Stimulated activated naive CD8-positive, alpha-beta T cell treated with anti-CD3 and anti-CD28 coated beads, Interleukin-15, Interleukin-2, amounts not matched to agents 100 U/mL and 50 U/mL, for 24 hours (primary cell): ENCODE measurements at places on chromosomes 6 and 20.

DNA sequence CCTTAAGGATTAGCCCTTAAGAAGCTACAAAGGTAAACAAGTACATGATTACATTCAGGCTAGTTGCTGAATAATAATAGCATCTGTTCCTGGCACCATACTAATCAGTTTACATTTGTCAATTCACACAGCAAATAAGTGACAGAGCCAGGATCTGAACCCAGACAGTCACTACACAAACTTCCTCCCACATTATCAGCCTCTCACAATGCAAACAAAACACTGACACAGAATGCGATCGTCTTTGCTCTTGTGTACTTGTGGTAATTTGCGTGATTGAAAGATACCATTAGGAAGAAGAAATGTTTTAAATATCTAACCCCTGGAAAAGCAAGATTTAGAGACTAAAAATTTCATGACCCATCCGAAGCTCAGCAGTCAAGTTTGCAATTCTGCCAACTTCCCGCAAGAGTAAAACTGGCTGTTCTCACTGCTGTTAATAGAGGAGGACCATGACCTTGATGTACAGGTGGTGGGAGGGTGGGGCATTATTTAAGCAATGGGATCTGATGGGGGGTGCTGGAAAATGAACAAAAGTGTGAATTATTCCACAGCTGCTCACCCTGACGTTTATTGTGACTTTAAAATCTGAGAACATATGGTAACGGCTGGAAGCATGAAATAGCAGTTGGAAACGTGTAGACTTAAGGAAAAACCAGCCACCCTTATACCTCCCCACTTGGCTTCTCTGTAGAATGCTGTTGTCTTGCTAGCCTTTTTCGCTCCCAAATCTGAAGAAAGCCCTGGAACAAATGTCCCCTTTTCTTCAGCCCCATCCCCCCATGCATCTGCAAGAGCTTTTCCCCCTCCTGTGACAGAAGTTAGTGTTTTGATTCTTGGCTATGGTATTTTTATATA lies 95.3 kb upstream of the ARMC2 start:
- no peak for DNase-seq

- DNase-seq, result no peak
Observed at GRCh38 chr6:111837007-111837406, 36.2 kb downstream of the FYN start.

DNA sequence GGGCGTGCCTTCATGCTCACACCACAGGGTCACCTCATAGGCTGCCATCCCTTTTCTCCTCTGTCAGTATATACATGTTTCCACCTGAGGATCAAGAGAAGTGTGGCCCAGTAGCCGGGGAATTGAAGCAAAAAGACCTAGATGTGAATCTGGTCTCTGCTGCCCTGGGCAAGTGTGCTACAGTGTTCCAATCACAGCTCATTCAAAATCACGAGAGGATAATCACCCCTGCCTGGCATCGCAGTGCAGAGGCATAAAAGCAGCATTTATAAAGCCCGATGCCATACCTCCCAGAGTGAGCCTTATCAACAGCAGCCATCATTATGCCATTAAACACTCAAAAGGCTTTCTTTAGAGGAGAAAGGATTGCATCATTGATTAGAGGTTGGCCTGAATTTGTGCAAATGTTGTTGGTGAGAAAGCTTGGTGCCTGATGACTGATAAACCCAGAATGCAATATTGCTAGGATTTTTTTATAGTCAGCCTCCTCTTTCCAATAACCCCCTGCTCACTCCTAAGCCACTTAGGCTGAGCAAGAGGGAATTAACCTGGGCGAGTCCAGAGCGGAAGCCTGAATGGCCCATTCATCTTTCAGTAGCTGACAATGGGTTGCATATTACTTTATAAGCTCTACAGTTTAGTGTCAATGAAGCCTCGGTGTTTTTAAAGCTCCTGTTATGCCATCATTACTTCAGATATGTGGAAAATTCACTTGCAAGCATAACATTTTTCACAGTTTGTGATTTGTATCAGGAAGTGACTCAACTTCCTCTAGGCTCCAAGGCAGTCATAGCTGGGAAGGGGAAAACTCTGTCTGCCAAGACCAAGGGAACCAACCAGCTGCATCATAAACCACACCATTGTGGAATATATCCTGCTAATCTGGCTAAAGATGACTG lies 92.5 kb upstream of the NXT1 start:
- no peak for DNase-seq

- no peak for DNase-seq
Observed at GRCh38 chr6:12343440-12344162, 53.4 kb downstream of the EDN1 start.

DNA sequence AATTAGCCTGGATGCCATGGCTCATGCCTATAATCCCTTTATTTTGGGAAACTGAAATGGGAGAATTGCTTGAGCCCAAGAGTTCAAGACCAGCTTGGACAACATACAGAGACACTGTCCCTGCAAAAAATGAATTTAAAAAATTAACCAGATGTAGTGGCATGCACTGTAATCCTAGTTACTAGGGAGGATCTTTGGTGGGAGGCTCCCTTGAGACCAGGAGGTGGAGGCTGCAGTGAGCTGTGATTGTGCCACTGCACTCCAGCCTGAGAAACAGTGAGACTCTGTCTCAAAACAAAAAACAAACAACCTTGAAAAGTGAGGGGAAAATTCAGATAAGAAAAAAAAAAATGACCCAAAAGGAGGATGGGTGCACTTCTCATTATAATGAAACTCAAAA lies 23.4 kb downstream of the CAP2 start:
- DNase-seq, result no peak

DNA sequence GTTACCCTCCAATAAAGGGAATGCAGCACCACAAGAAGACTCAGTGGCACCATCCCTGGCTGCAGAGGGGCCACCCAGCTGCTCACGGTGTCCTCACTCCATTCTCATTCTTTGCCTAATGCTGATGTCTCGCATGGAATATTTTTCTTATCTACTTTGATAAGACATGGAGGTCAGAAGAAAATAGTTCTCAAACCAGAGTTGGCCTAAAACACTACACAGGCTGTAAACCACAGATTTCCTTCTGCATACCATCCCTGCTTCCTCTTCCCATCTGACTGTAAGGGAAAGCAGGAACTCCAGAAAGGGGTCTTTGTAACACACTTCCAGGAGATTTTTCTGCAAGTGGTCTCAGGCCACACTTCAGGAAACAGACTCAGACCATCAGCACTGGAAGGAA lies 43.1 kb upstream of the CD93 start:
- DNase-seq, result no peak

GRCh38 chr6:44074439-44074812 lies 52.8 kb downstream of the MRPL14 start:
- peak; percentile 81 for DNase-seq

DNA sequence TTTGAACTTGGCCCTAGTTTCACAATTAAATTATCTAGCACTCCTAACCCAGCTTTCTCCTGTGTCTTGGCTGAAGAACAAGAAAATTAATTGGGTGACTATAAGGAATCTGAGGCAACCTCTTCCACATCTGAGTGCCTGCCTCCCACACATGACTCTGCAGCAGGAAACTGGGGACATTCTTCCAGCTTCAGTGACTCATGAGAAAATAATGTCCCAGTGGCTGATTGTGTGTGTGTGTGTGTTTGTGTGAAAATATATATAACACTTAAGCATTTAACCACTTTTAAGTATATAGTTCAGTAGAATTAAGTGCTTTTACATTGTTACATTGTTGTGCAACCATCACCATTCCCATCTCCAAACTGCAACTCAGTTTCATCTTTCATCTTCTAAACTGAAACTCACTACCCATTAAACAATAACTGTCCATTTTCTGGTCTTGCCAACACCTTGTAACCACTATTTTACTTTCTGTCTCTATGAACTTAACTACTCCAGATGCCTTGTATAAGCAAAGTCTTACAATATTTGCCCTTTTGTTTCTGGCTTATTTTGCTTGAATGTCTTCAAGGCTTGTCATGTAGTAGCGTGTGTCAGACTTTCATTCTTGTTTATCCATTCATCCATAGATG lies 8.7 kb downstream of the TRIM38 start:
- no peak for DNase-seq

DNA sequence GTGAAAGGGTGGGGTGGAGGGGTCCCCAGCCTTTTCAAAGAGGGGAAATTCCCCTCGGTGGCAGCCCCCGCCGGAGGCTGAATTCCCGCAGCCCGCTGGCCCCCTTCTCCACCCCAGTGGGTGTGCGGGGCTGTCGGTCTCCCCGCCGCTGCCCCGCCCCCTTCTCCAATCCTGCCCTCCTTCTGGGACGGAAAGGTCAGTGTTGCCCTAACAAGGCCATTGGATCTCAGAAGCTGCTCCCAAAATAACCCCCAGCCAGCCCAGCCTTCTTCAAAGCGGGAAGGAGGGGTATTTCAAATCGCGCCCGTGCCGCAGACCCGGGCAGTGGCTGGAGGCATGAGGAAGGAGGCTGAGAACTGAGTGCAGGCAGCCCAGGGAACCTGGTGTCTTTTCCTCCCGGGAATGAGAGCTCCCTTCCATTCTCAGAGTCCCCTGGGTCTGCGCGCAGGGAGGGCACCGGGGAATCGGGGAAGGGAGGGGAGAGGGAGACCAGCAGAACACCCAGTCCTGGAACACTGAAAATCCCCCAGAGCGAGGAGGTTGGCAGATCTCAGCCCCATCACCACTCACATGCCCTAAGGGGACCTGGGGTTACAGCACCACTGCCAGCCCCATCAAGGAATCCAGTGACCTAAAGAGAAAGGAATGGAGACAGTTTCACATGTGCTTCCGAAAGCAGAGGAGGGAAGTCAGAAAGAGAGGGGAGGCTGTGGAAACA lies at the start of gene JPH2:
TSS of gene JPH2 (minus strand) at position 135 of the 718 bp plus-strand sequence. CDS start 483 bp downstream, outside the sequence.
- no peak for DNase-seq

DNA sequence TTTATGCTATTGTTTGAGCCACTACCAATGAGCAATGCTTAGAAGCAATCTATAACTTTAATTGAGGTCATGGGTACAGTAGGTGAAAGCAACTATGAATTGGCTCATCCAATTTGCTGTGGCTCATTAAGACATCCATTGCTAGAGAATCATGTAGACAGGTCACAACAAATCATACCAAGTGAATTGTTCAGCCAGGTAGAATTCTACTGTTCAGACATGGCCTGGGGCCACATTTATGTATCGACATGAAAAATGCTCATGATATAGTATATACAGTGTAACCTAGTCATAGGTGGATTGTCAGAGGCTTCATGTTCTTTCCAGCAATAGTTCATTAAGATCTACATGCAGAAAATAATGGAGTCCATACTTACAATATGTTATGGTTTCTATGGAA lies 633.7 kb upstream of the EYS start:
- DNase-seq, result no peak

DNA sequence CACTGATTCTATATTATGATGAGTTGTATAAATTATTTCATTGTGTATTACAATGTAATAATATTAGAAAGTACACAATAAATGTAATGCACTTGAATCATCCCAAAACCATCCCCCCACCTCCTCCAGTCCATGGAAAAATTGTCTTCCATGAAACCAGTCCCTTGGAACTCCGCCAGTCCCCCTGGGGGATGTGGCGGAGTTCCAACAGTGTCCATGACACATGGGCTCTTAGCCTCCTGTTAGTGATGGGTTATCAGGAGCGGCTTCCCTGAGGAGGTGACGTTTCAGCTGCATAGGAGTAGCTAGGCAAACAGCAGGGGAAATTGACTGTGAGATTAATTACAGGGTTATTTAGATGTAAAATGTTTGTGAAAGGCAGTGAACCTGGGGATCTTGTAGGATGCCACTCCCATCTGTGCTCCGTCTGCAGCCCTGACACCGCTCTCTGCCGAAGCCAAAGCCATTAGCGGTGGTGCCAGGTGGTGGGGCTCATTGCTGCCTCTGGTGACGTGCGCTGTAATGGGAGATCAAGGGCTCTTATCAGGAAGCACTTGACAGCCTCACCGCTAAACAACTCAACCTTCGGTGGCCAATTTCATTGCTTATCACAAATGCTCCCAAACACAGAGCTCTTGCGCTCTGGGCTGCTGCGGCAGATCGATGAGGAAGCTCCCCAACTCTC lies 81.6 kb upstream of the MC3R start:
- DNase-seq, result no peak

- DNase-seq, result no peak
Observed at GRCh38 chr6:17395112-17395511, 1.7 kb downstream of the CAP2 start.

DNA sequence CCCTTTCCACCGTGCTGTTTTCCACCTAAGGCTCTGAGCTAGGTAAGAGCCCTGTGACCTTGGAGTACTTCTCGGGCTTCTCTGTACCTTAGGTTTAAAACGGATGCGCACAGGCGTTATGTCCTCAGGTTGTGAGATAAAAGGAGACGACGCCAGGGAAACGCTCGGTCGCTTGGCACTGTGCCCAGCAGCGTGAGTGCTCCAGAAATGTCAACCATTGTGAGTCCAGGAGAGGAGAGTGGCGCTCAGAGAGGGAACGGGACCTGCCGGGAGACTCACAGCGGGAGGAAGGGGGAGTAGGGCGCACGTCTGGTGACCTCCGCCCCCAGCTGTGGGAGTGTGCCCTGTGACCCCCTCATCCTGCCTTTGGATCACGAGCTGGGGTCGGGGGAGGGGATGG lies 33.8 kb upstream of the SCRT2 start:
- no peak for DNase-seq

GRCh38 chr6:32969685-32970412 lies 1.5 kb downstream of the BRD2 start:
- DNase-seq, result peak; percentile 86

DNA sequence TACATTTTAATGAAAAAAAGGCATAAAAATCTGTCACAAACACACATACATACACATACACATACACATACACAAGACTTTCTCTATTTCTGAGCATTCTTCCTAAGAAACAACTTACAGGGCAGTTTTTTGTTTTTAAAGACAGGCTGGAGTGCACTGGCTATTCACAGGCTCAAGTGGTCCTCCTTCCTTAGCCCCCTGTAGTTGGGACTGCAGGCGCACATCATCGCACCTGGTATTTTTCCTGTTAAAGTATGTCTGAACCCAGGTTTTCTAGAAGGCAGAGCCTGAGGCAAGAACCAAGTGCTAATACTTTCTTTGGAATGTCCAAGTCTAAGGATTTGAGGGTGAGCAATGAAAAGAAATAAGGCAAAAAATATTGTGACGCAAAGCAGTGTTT lies 41.3 kb upstream of the ELOVL5 start:
- no peak for DNase-seq

- no peak for DNase-seq
Observed at GRCh38 chr6:166104107-166104506, 63.5 kb downstream of the TBXT start.

DNA sequence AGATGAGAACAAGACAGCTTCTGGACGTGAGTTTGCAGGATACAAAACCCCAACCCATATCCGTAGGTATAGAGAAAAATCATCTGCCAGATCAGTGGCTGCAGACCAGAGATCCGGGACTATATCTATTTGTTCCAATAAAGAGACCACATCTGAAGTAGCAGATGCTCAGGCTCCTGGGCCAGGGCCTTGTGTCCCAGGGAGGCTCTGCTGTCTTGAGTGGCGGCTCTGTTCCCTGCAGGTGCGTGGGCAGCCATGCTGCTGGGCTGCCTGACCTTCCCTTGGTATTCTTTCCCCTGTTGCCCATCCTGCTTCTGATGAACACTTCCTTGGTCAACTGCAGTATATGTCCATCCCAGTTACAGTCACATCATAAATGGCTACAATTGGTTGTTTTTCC lies 34.9 kb downstream of the ERMARD start:
- no peak for DNase-seq

- no peak for DNase-seq
Observed at GRCh38 chr20:62191781-62192559, 9.1 kb downstream of the MTG2 start.

- no peak for DNase-seq
Observed at GRCh38 chr6:39594285-39594684, 130.9 kb downstream of the KIF6 start.
